Activated CD8-positive, alpha-beta memory T cell treated with anti-CD3 and anti-CD28 coated beads, Interleukin-2, amount 10 ng/mL, durations not matched to agents 7 days and 5 days (primary cell): ENCODE measurements at places on chromosomes 7 and 10. TPM values are rescaled to one million over a fixed set of nuclear protein-coding genes. Genes with fewer than 3 reads are reported as not detected.

SFXN4 gene
- 33.4 TPM for total RNA-seq

ANXA8L1 gene
- total RNA-seq = not detected

THNSL1 gene
- 4.6 TPM for total RNA-seq

OPN1SW gene
- not detected for total RNA-seq

GRCh38 chr7:69504733-69505420, 93.4 kb upstream of the AUTS2 start:
- no peak for DNase-seq

DNA sequence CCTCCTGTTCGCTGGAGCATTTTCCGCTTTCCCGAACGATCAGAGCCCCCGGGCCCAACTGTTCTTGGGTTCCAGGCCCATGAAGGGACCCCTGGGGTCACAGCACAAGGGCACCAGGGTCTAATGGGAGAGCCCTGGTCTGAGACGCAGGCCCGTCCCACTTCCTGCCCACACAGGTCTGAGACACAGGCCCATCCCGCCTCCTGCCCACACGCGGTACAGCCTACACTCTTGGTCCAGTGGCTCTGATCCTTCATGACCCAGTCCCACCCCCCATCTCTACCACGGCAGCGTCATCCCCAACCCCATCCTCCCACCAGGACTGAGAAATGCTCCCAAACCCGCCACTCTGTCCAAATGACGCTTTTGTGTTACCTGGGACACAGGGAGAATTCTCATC, 38.7 kb upstream of the SAMD8 start:
- DNase-seq = no peak

GRCh38 chr7:23373151-23374004, 74.2 kb downstream of the MALSU1 start:
- peak; percentile 52 for DNase-seq

DNA sequence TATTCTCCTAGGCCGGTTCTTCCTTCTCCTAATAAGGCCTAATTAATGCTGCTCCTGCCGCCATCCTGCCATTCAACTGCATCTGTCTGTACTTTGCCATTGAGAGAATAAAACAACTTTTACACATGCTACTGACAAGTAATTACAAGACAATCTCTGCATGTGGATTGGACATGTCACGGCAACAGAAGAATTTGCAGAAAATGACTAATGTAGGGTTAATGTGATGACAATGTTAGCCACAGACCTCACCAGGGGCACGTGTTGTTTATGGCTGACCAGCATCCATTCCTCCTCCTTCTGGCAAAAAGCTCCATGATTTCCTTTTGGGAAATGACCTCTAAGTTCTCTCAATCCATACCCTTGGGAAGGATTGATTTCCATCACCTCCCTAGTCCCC, 58.0 kb downstream of the NEBL start:
- DNase-seq = no peak

DNA sequence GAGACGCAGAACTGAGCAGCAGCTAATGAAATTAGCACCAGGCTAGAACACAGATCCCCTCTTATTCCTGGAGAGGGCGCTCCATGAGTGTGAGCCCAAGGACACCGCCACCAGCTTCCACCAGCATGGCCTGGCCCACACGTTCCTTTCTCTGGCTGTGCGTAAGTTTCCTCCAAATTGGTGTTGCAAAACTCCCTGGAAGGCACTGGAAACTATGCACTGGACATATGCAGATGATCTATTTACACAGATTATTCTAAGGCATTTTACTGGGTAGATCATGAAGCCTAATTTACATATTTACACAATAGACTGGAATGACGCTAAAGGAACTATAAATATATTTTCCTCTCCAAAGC, 455.6 kb upstream of the FOXK1 start:
- no peak for DNase-seq

GRCh38 chr10:6119423-6119822, 30.6 kb downstream of the RBM17 start:
- DNase-seq = no peak

DNA sequence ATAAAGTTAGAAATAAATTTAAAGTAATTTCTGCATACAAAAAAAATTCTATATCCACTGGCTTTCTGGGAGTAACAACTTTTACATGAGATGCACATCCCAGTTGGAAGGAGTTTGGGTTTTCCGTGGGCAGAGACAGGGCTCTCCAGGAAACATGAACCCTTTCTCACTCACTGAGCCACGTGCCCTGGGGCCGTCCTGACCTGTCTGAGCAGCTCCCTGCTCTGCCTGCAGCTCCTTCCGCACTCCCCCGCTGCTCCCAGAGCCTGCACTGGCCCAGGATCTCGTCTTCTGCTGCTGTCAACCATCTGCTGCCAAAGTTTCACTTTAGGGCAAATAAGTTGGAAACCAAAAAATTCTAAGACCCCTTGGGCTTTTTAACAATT, 169.1 kb downstream of the DIP2C start:
- no peak for DNase-seq
